ENCODE measurements at places on chromosomes 3 and 15. TPM values are rescaled to one million over a fixed set of nuclear protein-coding genes. Genes with fewer than 3 reads are reported as not detected.

GRCh38 chr3:53187430-53187829 lies 26.4 kb downstream of the PRKCD start:
- DNase-seq, result no peak

DNA sequence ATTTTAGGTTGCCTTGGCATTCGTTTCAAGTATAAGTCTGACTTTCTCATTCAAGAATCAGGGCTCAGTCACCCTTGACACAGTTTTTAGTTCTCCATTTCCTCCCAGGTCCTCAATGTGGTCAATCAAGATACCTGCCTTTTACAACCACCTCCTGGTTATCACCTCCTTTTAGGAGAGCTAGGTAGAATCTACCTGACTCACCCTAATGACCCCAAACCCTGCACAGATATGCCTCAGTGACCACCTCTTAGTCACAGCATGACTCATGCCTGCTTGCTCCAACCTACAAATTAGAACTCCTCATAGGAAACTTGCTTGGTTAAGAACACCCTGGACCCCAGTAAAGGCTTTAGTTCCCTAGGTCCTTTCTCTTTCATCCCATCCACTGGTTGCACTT lies 22.5 kb downstream of the DMXL2 start:
- DNase-seq, result no peak

- DNase-seq, result no peak
These were observed 21.0 kb downstream of the ANAPC13 start for GRCh38 chr3:134464689-134465365.

DNA sequence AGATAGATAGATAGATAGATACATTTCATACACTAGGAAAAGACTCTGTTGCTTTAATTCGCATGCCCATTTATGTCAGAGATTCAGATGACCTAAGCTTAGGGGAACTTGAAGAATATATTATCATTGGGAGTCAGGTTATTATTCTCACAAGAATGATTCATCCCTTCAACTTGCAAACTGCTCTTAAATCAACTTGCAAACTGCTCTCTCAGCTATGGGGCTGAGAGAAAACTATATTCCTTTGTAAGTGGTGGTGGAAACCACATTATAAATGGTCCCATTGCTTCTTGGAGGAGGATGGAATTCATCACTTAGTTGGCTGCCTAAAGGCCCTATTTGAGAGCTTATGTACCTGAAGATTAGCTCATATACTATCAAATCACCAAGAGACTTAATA lies 160.9 kb upstream of the STAC start:
- DNase-seq, result no peak

GRCh38 chr3:149373235-149374125 lies 4.0 kb downstream of the TM4SF1 start:
- DNase-seq, result no peak

GRCh38 chr3:105785803-105786202 lies 83.0 kb downstream of the CBLB start:
- DNase-seq, result no peak

DNA sequence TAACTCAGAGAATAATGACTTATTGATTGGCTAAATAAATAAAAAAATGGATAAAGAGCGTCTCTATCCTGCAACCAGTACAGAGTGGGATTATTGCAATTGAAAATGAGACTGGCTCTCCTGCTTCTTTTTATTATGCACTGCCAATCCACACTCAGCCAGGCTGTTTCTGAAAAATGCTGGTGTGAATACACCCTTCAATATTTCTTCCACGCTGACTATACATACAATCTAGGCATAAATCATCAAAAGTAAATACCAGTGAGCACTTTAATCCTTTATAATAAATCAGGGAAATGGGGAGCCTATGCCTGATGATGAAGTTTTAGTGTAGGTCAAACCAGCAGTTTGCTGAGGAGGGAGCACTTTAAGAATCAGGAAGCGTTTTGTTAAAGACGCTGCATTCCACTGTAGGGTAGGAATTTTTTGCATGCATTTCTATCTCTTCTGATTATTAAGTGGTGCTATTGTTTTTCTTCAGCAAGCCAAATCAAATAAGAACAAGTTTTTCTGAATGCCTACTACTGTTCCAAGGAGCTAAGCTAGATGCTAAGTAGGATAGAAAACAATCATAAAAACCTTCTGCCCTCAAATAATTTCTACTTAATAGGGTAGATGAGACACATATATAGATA lies 781.5 kb downstream of the TBL1XR1 start:
- no peak for DNase-seq

DNA sequence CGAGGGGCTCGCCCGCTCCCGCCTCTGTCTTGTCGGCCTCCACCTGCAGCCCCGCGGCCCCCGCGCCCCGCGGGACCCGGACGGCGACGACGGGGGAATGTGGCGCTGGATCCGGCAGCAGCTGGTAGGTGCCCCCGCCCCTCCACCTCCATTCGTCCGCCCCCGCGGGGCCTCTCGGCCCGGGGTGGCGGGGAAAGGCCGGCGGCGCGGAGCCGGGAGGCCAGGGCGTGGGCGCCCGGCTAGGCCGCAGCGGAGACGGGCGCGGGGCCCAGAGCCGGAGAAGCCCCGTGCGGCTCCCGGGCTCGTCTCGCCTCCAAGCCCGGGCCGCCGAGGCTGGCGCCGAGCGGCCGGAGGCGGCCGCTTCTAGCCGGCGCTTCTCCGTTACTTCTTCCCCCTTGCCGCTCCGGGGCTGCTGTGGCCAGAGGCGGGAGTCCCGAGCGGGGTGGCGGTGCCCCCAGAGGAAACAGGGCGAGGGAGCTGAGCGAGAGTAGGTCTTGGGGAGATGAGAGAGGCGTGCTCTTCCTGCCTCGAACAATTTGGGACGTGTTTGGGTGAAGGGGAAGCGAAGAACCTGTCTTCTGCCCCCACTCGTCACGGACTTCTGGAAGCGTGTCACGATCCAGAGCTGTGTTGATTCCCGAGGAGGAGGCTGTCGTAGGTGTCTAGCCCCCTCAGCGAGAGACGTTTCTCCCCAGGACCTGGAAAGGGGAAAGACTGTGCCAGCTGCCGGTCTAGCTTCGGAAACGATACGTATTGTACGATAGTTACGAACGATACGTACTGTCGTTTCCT lies 555 bp downstream of the ATP11B start:
- DNase-seq, result no peak

- DNase-seq, result no peak
These were observed 3.0 kb upstream of the GCSAM start for GRCh38 chr3:112136046-112136445.

DNA sequence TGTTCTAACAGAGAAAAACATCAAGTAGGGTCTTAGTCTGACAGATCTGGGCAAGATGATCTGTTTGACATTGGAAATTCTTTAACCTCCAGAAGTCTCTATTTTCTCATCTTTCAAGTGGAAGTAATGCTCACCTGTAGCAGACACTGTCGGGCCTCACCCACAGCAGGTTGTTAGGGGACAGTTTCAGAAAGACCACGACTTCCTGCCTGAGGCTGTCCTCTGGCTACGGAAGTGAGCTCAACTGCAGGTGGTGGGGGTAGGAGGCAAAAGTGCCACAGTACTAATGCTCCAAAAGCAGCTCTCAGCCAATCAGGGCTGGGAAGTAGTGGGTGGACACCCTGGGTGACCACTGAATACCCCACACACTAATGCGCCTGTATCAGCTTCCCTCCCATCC lies 111.4 kb upstream of the TOPAZ1 start:
- no peak for DNase-seq

DNA sequence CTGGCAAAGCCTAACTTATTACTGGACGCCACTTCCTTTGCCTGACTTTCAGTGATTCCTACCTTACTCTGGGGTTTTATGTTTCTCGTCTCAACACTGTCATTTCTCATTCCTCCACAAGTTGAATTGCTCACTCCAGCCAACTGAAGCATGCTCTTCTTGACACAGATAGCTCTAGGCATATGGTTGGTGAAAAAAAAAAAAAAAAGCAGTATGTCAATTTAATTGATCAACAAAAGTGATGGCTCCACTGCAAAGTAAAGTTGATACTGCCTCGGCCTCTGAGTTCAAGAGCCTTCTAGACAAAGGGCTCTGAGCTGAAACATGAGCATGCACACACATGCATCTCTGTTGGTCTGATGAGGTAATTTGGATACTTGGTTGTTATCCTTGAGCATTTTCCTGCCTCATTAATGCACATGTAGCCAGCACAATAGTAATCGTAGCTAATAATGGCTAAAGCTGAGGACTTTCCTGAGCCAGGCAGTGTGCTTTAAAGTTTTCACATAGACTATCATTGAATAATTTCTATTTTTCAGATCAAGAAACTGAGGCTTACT lies 21.4 kb upstream of the UBE2Q2 start:
- no peak for DNase-seq

DNA sequence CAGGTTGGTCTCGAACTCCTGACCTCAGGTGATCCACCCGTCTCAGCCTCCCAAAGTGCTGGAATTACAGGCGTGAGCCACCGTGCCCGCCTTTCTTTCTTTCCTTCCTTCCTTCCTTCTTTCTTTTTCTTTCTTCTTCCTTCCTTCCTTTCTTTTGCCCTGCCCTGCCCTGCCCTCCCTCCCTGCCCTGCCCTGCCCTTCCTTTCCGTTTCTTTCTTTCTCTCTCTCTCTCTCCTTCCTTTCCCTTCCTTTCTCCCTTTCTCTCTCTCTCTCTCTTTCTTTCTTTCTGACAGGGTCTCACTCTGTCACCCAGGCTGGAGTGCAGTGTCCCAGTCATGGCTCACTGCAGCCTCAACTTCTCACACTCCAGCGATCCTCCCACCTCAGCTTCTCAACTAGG lies 74.6 kb downstream of the UMPS start:
- no peak for DNase-seq

GRCh38 chr3:18288243-18288642 lies 136.9 kb downstream of the SATB1 start:
- no peak for DNase-seq

DNA sequence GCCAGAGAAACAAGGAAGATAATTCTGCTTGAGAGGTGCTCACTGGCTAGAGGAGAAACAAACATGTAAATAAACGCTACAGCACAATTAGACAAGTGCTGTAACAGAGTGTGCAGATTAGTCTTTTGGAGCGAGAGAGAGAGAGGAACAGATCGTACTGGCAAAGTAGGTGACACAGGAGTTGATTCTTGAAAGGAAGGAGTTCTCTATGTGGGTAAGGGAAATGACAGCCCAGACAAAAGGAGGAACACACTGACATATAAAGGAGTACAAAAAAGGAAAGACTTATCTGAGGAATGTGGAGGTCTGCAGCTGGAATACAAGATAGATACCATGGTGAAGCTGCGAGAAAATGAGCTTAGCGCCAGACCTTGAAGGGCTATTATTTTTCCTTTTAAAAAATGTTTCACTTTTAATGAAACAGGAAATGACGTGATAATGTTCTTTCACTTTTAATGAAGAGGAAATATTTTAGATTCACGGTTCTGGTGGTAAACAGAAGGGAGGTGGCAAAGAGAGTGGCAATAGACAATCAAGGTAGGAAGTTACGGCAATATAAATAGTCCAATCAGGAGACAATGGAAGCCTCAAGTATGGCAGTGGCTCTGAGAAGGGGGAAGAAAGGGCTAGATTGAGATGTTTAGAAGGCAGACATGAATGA lies 202.9 kb downstream of the VPS13C start:
- no peak for DNase-seq

DNA sequence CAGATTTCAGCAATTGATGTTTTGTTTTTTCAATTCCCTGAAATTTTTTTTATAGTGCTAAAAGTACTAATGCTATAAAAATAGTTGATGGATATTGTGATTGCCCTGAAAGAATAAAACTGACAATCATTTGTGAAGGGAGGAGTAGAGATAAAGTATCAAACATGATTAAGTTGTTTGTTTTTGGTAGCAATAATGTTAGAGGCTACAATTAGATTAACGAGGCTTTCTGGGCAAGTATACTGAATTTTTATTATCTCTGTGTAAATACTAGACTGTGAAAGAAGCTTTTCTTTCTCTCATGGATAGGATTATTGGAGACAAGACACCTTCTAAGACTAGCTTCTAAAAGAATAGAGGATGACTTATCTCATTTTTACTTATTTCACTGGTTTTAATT lies 15.6 kb downstream of the NR1D2 start:
- no peak for DNase-seq

DNA sequence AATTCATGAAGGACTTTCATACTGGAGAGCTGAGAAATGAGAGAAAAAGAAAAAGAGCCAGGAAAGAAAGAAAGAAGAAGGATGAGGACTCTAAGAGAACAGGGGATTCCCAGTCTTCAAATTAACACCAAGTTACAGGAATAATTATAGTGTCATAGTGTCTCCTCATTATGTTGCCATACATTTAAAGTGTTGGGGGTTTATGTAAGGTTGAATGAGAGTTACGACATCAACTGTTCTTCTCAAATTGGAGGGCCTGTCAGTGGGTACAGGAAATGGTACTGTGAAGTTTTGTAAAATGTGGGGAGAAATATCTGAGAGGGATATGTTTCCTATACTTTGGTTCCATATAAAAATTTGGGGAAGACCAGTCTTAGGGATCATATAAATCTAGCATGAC lies 12.3 kb upstream of the CD200 start:
- no peak for DNase-seq

DNA sequence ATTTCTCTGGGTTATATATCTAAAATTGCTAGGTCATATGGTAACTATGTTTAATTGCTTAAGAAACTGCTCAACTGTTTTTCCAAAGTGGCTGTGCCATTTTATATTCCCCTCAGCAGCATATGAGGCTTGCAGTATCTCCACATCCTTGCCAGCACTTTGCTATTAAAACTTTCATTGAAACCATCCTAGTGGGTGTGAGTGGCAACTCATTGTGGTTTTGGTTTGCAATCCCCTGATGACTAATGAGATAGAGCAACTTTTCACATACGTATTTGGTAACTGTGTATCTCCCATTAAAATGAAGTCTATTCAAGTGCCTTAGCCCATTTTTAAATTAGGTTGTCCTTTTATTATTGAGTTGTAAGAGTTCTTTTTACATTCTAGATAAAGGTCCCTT lies 17.3 kb downstream of the KPNA1 start:
- DNase-seq, result no peak

The LDHAL6B gene
- polyA plus RNA-seq, result 0.10 TPM

The MESP1 gene
- 0.43 TPM for polyA plus RNA-seq

The RPL15 gene
- polyA plus RNA-seq, result 2,038 TPM

The CLDN11 gene
- 224 TPM for polyA plus RNA-seq

The EFCAB12 gene
- polyA plus RNA-seq, result 3.5 TPM

The ESYT3 gene
- 1.4 TPM for polyA plus RNA-seq

The ANKUB1 gene
- polyA plus RNA-seq, result not detected

The NPRL2 gene
- polyA plus RNA-seq, result 35.2 TPM

The SMCO1 gene
- not detected for polyA plus RNA-seq

The ITIH1 gene
- not detected for polyA plus RNA-seq

The C3orf20 gene
- 0.15 TPM for polyA plus RNA-seq

Measured in right renal cortex interstitium (tissue), 3 donors.